Esophagus muscularis mucosa (tissue), 4 donors: ENCODE measurements at places on chromosomes 13 and 19. TPM values are rescaled to one million over a fixed set of nuclear protein-coding genes. Genes with fewer than 3 reads are reported as not detected.

Gene PCSK4
- 2.8 TPM for total RNA-seq

Gene FAM216B
- total RNA-seq = not detected

Gene PSG5
- total RNA-seq = not detected

Gene MUC16
- total RNA-seq = not detected

Gene DNASE2
- total RNA-seq = 37.4 TPM

Gene VSTM2B
- not detected for total RNA-seq

Gene IRGC
- total RNA-seq = not detected

Gene TTC9B
- not detected for total RNA-seq

Gene CALR3
- total RNA-seq = not detected

Gene GPR183
- total RNA-seq = 32.1 TPM

Gene GPR4
- 5.5 TPM for total RNA-seq

Gene SLITRK1
- total RNA-seq = not detected

Gene NOTCH3
- total RNA-seq = 68.6 TPM

Gene ZNF560
- not detected for total RNA-seq

Gene C13orf42
- not detected for total RNA-seq

Gene TYROBP
- total RNA-seq = 47.1 TPM

Gene PSG11
- total RNA-seq = not detected

Gene IGSF23
- total RNA-seq = not detected

Gene ZSCAN4
- total RNA-seq = not detected

Gene ZNF729
- total RNA-seq = not detected

Gene NOVA2
- 1.2 TPM for total RNA-seq

Gene SMG9
- 23.8 TPM for total RNA-seq

Gene RNF225
- not detected for total RNA-seq

Gene ZNF563
- 3.4 TPM for total RNA-seq

Gene SGCG
- 1.7 TPM for total RNA-seq

Gene RASGRP4
- total RNA-seq = 4.6 TPM

Gene ZNF497
- 0.99 TPM for total RNA-seq

Gene ARHGAP45
- total RNA-seq = 28.3 TPM

Gene MIR17HG
- total RNA-seq = 2.5 TPM

Gene ARHGEF18
- total RNA-seq = 32.3 TPM

Gene PLK5
- not detected for total RNA-seq

Gene DUS3L
- 27.2 TPM for total RNA-seq

Gene TMPRSS9
- 0.17 TPM for total RNA-seq

Gene ZNF296
- total RNA-seq = not detected
